ENCODE measurements at places on chromosomes 3 and 15.

- DNase-seq = no peak
Observed at GRCh38 chr3:60703956-60704736, 547.1 kb downstream of the FHIT start.

DNA sequence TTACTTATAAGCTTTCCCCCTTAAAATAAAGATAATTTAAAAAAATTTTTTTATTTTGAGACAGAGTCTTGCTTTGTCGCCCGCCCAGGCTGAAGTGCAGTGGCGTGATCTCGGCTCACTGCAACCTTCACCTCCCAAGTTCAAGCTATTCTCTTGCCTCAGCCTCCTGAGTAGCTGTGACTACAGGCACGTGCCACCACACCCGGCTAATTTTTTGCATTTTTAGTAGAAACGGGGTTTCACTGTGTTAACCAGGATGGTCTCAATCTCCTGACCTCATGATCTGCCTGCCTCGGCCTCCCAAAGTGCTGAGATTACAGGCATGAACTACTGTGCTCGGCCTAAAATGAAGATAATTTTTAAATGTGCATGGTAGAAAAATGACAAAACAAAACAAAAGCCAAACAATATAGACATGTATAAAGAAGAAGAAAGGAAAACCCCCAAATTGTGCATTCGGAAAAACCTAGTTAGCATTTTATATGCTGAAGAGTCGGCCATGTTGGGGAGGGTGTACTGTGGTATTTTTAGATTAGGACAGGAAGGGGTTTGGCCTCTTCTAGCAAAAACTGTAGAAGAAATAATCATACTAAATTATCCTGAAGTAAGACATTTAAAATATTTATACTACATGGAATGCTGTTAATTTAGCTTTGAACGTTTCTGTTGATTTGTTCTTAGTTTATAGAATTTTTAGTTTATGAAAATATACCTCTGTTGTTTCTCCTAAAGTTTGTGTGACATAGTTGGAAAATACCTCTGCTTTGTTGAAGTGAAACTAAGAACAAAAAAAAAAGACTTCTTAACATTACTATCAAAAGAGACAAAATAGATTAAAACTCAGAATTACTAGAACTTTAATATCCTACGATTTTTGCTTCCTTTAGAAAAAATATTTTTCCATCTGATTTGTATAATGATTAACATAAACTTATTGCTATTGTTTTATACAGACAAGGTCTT is 7.4 kb downstream of the APPL1 start:
- no peak for DNase-seq

- DNase-seq = no peak
Observed at GRCh38 chr3:143603774-143604173, 244.5 kb downstream of the SLC9A9 start.

- DNase-seq = no peak
Observed at GRCh38 chr3:192899540-192899982, 18.1 kb downstream of the MB21D2 start.

GRCh38 chr3:184836090-184836822 is 24.3 kb downstream of the VPS8 start:
- DNase-seq = no peak

DNA sequence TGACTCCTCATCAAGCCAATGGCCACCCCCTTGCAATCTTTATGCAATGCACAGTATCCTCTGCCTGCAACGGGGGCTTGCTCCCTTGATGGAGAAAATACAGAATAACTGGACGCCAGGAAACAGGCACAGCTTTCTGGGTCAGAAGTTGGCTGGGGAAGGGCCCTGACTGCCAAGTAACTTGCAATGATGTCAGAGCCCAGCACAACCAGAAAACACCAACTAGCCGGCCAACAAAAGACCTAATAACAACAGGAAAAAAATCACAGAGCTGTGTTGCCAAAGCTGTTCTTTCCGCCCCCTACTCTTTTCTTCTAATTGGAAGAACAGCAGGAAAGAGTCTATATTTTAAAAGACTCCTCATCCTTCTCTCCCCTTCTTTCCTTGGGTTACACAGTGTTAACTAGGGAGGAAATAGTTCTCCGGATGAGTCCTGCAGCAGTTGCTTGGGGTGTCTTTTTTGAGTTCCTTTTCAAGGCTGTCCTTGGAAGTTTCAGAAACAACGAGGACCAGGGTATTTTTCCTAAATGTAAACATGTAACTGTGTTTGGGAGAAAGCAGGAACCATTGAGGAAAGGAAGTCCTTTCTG is 1.4 kb upstream of the SEMA6D start:
- no peak for DNase-seq

DNA sequence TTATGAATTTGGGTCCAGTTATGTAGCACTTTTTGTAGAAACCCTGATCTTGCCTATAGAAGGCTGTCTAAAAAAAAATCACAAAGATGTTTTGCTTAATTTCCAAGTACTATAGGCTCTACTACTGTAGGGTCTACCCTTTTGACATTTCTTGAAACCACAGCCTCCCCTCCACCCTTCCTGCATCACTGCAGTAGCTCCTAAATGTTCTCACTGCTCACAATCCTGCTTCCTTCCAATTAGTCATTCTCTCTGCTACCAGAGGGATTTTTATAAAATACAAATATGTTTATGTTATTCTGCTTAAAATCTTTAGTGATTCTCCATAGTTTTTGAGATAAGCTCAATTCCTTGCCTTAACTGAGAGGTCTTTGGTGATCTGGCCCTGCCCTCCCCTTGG is 114.0 kb downstream of the CYP19A1 start:
- DNase-seq = no peak

- DNase-seq = no peak
Observed at GRCh38 chr3:39126532-39127071, 19.1 kb downstream of the TTC21A start.

GRCh38 chr3:10602769-10603768 is 97.7 kb upstream of the ATP2B2 start:
- peak; percentile 39 for DNase-seq

GRCh38 chr3:128800241-128801187 is 74.5 kb downstream of the RAB7A start:
- DNase-seq = no peak

DNA sequence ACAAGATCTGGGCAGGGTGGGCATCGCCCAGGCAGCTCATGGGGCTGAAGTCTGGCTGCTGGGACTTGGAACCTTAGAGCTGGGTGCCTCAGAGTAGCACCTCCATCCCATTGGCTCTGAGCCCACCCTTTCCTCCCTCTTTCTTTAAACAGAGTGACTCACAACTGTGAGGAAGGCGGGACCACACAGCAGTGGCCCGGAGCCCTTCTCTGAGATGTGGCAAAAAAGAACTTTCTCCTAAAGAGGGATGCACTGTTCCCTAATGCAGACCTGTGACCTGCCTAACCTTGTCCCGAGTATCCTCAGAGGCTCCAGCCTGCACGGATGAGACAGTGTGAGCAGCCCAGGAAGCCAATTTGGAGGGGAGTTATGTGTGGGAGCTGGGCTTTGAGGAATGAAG is 23.6 kb downstream of the PRR20G start:
- DNase-seq = no peak

DNA sequence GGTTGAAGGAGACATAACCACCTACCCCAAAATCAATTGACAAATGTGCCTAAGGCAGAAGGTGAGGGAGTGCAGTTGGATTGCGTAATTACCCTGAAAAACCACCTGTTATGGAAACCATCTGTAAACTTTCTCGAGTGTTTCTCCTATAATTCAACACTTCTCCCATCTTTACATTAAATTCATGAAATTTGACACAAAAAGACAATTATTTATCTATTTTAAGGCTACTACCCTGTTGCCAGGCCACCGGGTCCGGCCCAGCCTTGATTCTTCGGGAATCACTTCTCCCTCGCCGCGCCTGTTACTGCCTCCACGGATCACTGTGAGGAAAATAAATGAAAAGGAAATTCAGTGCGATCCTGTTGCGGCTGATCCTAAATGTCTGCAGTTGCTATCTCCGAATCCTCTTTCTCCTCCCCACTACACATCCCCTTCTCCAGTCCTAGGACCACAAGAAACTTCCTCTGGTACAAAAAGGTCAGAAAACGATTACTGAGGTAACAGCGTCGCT is 646 bp downstream of the IQCB1 start:
- DNase-seq = no peak

DNA sequence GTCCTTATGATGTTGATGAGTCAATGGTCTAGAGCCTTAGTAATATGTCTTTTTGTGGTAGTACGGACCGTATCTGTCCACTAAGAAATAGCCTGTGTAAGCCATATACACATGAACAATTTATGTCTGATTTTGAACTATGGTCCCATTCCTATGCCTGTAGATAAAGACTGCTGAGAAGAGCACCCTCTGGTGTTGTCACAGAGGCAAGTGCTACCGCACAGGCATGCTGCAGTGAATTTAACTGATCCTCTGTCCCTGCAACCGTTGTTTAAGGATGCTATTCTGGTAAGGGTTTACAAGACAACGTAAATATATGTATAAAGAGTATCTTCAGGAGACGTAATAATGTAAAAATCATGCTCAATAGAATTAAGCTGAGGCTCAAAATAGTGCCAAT is 170.7 kb downstream of the UBE3A start:
- no peak for DNase-seq

Measured in stimulated activated CD4-positive, alpha-beta T cell treated with anti-CD3 and anti-CD28 coated beads, TNF-alpha, amount 100 ng/mL, for 24 hours (primary cell).